ENCODE measurements at places on chromosomes 5 and 9.

GRCh38 chr9:133592731-133593409, 16.3 kb downstream of the FAM163B start:
- DNase-seq: peak; percentile 38

DNA sequence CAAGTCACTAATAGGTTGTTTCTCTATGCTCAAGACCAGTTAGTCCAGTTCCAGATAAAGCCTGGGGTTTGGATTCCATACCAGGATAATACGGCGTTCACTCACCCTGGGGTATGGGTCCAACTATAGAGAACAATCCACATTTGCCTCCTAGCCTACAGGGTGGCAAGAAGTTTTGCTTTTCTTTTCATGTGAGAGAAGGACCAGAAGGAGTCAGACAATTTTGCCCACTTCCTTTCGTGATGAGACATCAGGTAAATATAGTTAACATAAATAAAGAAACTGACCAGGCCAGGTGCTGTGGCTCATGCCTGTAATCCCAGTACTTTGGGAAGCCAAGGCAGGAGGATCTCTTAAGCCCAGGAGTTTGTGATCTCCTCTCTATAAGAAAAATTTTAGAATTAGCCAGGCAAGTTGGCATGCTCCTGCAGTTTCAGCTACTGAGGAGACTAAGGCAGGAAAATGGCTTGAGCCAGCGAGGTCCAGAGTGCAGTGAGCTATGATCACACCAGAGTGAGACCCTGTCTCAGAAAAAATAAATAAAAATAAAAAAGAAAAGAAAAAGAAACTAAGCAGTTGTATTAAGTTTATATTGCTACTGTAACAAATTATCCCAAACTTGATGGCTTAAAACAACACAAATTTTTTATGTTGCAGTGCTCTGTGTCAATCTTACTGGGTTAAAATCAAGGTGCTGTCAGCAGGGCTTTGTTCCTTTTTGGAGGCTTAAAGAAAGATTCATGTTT, 7.5 kb upstream of the REEP5 start:
- DNase-seq: no peak

GRCh38 chr9:32092031-32092430, 292.4 kb upstream of the ACO1 start:
- DNase-seq: no peak

DNA sequence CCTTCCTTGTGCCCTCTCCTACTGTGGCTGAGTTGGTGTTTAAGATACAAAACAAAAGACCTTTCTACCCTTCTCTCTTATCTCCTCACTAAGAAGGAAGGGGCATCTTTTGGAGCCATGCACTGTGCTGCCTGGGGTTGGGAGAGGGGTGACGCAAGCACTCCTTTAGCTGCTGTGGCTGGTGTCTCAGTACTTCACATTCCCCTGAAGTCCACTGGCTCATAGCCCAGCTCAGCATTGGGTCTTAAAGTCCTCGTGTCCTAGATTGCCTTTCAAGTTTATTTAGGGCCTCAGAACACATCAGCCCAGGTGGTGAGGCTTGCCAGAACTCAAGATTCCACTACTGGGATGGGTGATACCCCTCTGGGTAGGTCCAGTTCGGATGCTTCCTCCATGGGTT, 325.9 kb upstream of the CYLC2 start:
- DNase-seq: no peak

DNA sequence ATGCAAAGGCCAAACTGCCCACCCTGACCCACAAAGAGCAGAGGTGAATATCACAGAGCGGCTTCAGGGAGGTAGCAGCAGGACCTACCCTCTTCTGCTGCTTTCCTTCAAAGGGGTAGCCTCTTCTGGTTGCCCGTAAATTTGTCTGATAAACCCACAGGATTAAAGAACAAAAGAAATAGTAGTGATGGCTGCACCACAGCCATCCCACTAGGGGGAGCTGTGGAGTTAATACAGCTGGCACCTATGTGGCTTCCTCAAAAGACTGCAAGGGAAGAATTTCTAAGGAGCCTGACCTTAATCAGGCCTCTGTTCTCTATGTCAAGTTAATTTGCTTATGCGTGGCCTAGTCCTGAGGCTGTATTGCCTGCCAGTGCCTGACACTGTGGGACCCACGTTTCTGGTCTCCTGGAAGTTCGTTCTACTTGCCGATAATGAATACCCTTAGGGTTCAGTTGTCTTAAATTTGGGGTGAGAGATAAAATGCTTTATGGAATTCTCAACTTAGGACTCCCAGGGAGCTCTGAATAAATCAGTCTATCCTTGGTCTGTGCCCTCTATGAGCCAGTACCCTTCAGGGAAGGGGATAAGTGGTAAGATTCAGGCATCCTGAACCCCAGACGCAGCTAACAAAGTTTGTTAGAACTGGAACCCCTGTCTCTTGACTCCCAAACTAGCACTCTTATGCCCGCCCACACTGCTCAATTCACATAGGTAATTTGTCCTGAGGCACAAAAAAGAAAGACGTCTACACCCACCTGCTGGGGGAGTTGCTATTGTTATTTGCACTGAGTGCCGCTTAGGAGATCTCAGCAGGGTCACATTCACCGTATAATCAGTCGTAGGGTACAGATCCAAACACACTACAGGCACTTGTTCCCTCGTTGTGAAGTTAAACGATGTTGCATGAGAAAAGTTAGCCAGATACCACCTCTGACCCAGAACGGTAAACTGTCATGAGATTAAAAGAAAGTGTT, 77.1 kb downstream of the SUSD1 start:
- peak; percentile 81 for DNase-seq

DNA sequence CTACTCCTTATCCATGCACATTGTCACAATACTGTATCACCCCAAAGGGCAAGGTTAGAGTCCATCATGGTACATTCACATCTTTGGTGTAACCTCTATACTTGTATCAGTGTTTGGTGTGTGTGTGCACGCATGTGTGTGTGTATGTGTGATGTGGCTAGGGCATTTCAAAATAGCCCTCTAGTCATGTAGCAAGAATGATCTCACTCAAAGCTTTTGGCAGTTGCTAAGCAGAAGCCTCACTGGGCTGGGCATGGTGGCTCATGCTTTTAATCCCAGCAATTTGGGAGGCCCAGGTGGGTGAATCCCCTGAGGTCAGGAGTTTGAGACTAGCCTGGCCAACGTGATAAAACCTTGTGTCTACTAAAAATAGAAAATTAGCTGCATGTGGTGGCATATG, 245.3 kb downstream of the ADGRV1 start:
- DNase-seq: no peak
